ENCODE measurements at places on chromosomes 5 and 9. TPM values are rescaled to one million over a fixed set of nuclear protein-coding genes. Genes with fewer than 3 reads are reported as not detected.

The CATSPER3 gene
- 0.12 TPM for polyA plus RNA-seq

The GALNT12 gene
- polyA plus RNA-seq: 0.89 TPM

The ELAVL2 gene
- polyA plus RNA-seq: 0.73 TPM

The MOB3B gene
- 0.80 TPM for polyA plus RNA-seq

The LHX6 gene
- not detected for polyA plus RNA-seq

The SPINK4 gene
- polyA plus RNA-seq: not detected

The ZNF454 gene
- polyA plus RNA-seq: not detected

The DMRT1 gene
- polyA plus RNA-seq: 0.26 TPM

Data from GM12878 (cell line).